ENCODE measurements at places on chromosomes 16 and 17.

- DNase-seq, result no peak
Measured at GRCh38 chr17:51608251-51608933, 348.0 kb downstream of the UTP18 start.

DNA sequence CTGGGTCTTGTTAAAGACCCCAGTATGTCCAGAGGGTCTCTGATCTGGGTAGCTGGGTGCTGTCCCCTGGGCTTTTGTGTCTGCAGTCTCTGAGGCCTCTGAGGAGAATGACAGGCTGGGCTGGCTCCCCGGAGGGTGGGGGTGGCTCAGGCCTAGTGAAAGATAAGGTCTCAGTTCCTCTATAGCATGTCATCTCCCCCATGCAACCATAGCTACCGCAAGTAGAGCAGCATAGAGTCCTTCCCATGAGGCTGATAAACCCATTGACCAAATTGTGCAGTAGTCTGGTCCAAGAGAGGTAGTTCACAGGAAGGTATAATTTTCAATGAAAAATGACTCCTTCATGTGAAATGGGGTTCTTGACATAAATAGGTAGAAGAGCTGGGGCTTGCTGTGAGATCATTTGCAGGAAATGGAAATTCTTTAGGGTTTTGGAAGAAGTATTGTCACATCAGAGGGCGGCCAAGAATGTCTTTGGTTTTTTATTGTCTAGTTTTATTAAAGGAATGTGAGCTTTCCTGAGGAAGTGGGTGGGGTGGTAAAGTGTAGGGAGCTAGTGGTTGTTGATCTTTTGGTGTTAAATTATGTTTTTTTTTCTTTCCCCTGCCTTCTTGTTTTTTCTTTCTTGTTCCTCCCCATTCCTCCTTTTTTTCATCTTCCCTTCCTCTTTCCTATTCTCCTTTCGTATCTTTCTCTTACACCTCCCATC, 21.0 kb downstream of the SLC7A6OS start:
- no peak for DNase-seq

GRCh38 chr17:17352836-17353624, 49.9 kb downstream of the NT5M start:
- DNase-seq, result no peak

DNA sequence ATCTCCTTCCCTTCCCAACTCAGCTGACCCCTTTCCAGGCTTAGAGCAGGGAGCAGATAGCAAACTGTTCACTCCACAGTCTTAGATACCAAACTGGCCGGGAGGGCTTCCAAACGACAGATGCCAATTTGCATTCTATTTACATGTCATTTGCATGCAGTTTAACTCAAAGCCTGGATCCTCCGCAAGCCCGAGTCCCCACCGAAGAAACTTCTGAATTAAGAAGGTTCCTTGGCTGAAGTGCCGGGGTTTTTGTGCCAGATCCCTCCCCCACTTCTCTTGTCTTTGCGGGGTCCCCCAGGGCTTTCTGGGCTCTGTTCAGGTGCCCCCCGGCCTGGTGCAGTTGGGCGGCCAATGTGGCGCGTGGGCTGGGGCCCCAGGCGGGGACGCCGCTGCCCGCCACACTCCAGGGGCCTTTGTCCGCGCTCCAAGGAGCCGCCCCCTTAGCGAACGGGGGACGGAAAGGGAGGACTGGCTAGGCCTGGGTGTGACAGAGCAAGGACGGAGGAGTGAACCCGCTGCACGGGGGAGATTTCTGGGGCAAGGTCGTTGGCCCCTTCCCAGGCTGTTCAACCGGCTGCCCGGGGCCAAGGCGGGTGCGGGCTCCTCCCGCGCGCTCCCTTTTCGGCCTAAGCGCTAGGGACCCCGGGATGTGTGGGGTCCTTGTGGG, 1.2 kb downstream of the GPRC5B start:
- no peak for DNase-seq

DNA sequence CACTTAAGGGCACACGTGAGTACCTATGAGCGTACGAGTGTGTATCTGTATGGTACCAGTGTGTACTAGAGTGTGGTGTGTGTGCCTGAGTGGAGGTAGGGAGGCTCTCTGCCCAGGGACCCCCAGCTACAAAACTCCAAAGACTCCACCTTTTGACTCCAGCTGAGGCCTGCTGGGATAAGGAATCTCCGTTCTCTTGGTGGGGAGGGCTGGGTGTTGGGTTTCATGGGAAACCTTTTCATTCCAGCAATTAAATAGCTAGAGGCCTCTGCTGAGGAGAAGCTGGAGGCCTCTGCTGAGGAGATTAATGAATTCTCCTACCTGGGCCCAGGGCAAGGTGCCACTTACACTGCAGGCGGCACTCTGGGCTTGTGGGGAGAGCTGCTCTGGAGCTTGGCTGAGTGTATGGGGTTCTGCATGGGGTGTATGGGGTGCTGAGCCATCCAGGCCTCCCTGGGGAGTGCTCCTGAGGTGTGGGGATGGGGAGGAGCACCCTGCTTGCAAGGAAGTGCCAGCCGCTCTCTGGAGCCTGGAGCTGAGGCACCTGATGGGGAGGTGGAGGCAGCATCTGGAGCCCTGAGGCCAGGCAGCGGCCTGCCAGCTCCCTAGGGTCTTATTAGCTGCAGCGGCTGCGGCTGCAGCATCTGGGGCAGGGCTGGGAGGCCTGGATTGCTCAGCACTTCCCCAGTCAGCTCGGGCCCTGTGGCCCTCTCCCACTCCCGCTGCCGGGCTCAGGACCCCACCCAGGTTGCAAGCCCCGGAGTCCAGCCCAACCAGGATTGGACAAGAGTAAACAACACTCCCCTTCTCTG, 4.6 kb downstream of the ANKRD13B start:
- DNase-seq, result no peak

- no peak for DNase-seq
Measured at GRCh38 chr17:30580916-30581315, 103.7 kb downstream of the GOSR1 start.

DNA sequence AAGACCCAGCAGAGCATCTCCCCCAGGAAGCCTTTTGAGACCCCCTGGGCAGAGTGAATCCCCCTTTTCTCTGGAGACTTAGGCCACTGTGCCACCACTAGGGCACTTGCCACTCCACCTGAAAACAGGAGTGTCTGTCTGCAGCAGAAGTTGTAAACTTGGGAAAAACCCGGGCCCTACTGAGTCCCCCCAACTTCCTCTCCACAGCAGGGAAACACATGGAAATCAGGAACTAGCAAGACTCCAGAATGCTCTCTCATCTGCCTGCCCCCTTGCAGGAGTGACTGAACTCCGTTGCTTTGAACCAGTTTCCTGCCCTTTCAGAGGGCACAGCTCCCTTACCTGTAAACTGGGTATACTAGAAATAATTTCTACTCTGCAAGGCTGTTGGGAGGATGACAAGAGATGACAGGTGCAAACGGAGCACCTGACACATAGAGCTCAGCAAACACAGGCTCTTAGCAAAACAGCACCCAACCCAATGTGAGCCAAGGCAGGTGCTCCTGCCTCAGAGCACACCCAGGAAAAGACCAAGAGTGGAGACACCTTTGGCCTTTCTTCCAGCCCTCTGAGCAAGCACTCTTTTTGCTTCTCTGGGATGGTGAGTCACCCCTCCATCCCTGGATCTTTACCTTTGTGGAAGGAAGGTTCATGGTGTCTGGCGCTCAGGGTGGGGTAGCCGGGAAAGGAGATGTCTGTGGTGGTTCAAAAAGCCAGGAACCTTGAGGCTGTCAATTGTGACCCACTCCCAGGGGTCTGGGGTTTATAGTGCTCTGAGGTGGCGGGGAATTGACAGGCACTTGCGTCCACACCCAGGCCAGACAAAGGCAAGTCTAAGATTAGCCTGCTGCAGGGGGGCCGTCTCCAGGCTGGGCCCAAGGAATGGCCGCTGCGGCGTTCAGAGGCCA, at the start of gene HCRT:
HCRT (minus strand) TSS at position 740 of the 908 bp plus-strand sequence; CDS start at position 653, 87 bp downstream.
- DNase-seq, result no peak

GRCh38 chr17:412211-413015, 59.8 kb upstream of the RPH3AL start:
- peak; percentile 21 for DNase-seq

GRCh38 chr16:6020162-6020985, 922.8 kb upstream of the EEF2KMT start:
- DNase-seq, result no peak

- no peak for DNase-seq
Measured at GRCh38 chr17:42537156-42537805, 1.2 kb downstream of the NAGLU start.

DNA sequence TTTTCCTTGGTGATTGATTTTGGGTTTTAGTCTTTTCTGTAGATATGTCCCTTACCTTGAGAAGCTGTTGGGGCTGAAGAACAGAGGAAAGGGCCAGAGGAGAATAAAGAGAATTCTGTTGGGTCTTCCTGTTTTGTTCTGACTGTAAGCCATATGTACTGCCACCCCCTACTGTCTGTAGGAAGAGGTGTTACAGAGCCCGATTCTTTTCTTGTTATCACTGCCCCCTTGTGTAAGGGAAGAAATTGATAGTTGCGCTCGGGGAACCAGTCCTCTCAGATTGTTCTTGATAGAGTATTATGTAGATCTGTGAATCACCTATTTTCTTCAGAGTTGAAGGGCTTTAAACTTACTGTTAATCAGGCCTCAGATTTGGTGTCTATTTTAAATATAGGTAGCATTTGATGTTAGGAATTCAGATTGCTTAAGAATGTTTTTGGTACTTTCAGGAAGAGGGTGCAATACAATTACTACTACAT, 2.4 kb downstream of the TANC2 start:
- DNase-seq, result peak; percentile 94

GRCh38 chr17:9162275-9162985, 141.1 kb downstream of the NTN1 start:
- no peak for DNase-seq

GRCh38 chr16:11181899-11182279, 74.1 kb downstream of the SOCS1 start:
- DNase-seq, result no peak

DNA sequence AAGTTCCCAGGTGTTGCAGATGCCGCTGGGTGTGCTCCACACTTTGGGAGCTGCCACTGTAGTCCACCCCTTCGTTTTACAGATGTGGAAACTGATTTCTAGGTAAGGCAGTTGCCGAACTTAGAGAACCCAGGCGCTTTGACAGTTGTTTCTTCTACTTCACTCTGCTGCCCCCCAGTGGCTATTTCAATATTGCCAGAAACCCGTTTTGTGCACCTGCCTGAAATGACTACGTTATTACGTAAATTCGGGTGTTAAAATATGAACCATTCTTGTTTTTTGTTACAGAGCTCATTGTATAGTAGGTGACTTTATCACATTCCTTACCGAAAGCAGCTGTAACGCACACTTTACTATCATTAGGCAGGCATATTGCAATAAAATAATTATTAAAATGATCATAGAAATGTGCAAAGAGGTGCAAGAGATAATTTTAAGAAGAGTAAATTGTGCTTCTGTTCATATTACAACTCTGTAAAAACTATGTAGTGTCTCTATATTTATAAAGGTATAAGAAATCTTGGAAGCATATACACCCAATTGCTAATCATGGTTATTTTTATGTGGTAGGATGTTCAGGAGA, 44.9 kb downstream of the OTOA start:
- DNase-seq, result peak; percentile 59

DNA sequence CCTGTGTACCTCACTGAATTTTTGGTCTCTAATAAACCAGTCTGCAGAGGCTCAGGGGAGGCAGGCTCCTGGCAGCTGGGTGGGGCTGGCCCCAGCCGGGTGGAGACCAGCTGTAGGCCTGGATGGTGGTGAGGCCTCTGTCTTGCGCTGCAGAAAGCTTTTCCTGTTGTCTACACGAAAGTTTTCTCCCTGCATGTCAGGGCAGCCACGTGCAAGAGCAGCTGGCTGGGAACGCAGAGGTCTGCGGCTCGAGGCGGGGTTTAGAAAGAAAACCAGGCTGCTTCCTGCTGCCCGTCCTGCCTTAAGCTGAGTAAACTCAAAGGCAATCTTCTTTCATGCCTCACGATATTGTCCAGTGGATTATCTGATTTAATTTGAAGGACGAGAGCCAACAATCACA, 2.4 kb downstream of the SERPINF1 start:
- no peak for DNase-seq

GRCh38 chr16:84198401-84198800, 7.4 kb downstream of the ADAD2 start:
- DNase-seq, result peak; percentile 49

DNA sequence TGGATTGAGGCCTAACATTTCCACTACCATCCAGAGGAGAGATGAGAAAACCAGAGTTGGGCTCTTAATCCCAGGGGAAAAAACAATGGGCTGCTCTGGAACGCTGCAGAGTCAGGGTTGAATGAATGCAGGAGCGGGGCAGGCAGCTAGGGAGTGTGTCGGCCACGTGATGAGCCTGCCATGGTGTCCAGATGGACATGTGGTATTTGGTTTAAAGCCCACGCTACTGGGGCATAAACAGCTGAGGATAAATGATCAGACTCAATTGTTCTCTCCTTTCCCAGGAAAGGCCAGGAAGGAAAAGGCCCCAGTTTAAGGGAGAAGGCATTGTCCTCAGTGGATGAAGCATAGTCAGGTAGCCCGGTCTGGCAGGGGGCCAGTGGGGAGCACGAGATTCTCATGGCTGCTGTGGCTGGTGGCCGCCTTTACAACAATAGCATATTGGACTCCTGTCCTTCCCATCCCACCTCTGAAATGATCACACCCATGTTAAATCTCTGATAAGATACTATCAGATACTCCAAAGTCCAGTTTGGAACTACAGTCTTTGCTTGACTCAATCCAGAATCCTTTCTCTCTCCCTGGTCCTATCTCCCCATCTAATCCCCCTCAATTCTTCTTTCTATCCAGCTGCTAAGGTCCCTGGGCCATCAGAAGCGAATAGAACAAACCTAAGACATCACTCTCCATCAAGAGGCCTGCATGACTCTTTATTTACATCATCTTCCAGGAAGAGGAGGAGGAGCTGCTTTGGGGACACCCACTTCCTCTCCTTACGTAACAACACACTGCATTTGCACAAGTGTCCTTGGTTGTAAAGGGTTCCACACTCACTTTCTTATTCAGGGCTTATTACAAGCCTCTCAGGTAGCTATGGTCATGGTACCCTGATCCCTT, 20.4 kb downstream of the CA4 start:
- peak; percentile 30 for DNase-seq

DNA sequence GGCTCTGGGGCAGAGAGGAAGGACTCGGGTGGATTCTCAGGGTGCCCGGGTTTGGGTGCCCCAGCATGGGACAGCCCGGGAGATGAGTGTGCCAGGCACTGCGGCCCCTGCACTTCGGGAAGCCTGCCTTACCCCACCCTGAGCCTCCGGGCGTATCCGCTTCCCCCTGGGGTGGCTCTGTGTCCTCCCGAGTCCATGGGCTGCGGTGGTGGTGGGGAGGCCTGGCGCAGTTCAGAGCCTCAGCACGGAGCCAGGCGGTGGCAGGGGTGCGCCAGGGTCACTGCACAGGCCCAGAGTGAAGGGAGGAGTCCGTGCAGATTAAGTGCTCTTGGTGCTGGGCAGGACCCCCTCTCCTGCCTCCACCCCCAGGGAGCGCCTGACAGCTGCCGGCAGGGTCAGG, 20.7 kb downstream of the MYBBP1A start:
- DNase-seq, result no peak

All from urothelium cell line (cell line).